ENCODE measurements at places on chromosomes 6 and 20.

- no peak for DNase-seq
Observed at GRCh38 chr6:155352811-155353210, 38.5 kb upstream of the TFB1M start.

- DNase-seq: no peak
Observed at GRCh38 chr6:2821554-2821953, 20.1 kb downstream of the SERPINB1 start.

- DNase-seq: no peak
Observed at GRCh38 chr20:20759132-20759531, 46.7 kb upstream of the RALGAPA2 start.

- DNase-seq: no peak
Observed at GRCh38 chr6:142087950-142088857, 44.5 kb upstream of the GJE1 start.

DNA sequence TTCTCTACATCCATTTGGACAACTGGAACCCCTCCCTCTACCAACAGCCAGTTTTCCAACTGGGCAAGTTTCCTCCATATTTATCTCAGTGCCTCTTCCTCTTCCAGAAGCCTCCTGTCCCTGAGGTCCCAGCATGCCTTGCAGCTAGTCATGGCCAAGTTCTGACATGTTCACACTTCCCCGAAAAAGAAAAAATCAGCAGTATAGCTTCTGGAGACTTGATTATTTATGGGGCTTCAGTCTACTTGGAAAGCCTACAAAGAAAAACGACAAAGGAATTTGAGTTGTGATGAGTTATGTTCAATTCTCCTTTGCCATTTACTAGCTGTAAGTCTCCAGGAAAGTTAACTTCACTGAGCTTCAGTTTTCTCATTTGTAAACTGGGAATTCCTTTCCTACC, 406.5 kb downstream of the MAFB start:
- DNase-seq: no peak

GRCh38 chr20:44087857-44088120, 99.2 kb downstream of the JPH2 start:
- no peak for DNase-seq

Data from thymus (tissue), 14 donors.